ENCODE measurements at places on chromosomes 11 and 22.

- no peak for DNase-seq
These were observed at the start of gene RAC2 for GRCh38 chr22:37244114-37244921. TSS of gene RAC2 (minus strand) at chr22:37244269. CDS start at chr22:37244148, 121 bp downstream.

GRCh38 chr11:106708348-106708747 lies 309.9 kb downstream of the GUCY1A2 start:
- DNase-seq: no peak

DNA sequence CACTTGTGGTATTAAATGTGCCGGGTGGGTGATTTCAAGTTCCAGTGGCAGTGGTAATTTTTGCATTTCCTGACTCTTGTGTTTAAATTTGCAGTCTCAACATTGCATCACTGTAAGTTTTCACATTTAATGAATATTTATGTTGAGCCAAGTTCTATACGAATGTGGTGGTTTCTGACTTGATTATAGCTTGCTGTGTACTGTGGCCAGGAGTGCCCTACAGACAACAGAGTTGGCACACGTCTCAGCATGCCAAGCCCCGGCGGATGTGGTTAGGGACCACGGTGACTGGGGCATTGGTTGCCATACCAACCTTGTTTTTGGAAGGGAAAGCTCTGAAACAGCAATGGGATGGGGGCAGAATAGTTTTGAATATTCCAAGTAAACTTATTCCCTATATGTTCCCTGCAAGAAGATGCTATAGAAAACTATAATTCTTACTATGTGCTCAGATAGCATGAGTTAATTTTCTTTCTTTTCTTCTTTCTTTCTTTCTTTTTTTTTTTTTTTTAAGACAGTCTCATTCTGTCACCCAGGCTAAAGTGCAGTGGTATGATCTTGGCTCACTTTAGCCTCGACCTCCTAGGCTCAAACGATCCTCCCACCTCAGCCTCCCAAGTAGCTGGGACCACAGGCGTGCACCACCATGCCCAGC lies 16.0 kb downstream of the ZNRF3 start:
- DNase-seq: no peak

DNA sequence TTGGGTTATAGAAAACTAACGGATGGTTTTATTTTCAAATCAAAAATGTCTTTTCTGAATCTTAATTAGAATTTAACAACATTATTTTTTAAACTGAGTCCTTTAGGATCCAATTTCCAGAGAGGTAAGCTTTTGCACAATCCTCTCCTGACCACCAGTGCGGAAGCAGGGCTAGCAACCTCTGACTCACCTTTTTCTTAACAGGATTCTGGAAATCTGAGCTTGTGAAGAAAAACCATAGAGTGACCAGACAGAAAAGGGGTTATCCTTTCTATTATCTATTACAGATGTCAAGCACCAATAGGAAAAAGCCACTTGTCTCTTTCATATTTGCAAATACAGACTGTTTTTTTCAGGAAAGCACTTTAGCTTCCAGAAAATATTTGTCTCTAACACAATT lies 25.3 kb downstream of the ALG9 start:
- DNase-seq: no peak
